ENCODE measurements at places on chromosomes 2 and 18. TPM values are rescaled to one million over a fixed set of nuclear protein-coding genes. Genes with fewer than 3 reads are reported as not detected.

The NCKAP5 gene
- 1.3 TPM for total RNA-seq

The MAP3K2 gene
- total RNA-seq, result 13.4 TPM

The ATP6V1B1 gene
- 2.3 TPM for total RNA-seq

The POTEC gene
- not detected for total RNA-seq

The DHX57 gene
- 23.9 TPM for total RNA-seq

The RND3 gene
- total RNA-seq, result 56.9 TPM

The ABCB11 gene
- not detected for total RNA-seq

The SCN9A gene
- 5.1 TPM for total RNA-seq

The UPP2 gene
- total RNA-seq, result not detected

The PDE6D gene
- 22.1 TPM for total RNA-seq

The RUFY4 gene
- total RNA-seq, result not detected

The PROKR1 gene
- total RNA-seq, result not detected

The HOXD3 gene
- 0.27 TPM for total RNA-seq

The AMER3 gene
- not detected for total RNA-seq

The ATP8B1 gene
- total RNA-seq, result 9.0 TPM

The R3HDM1 gene
- total RNA-seq, result 28.7 TPM

The EN1 gene
- total RNA-seq, result 1.1 TPM

The KLHL14 gene
- not detected for total RNA-seq

All from A549 treated with CpdA at 1 μM for 4 hours (cell line).